PC-9 (cell line): ENCODE measurements at places on chromosomes 13 and 19. TPM values are rescaled to one million over a fixed set of nuclear protein-coding genes. Genes with fewer than 3 reads are reported as not detected.

DNA sequence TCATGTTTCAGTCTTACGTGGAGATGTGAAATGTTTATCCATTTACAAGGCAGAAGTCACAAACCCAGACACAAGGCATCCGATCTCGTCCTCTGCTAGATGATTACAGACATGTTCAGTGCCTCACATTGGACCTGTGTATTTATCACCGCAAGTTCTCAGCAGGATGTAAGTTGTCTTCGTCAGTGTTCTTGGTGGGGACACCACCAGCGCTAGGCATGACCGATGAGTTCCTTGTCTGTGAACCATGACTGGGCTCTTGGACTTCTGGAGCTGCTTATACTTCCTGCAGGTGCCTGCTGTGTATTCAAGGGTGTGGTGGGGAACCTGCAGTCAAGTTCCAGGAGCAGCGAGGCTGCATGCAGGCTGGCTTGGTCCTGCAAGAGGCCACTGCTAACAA lies 105.4 kb downstream of the URI1 start:
- no peak for DNase-seq

The NHLRC3 gene
- 19.6 and 25.6 TPM in 2 replicates for total RNA-seq

The ZNF416 gene
- total RNA-seq = 4.8 and 5.6 TPM in 2 replicates

- no peak for DNase-seq
These were observed 26.9 kb downstream of the FXYD5 start for GRCh38 chr19:35181387-35181786.

The KIR3DL2 gene
- total RNA-seq = not detected in 2 replicates

The CGB2 gene
- not detected in 2 replicates for total RNA-seq

The CFAP97D2 gene
- not detected in 2 replicates for total RNA-seq

- no peak for DNase-seq
These were observed 4.0 kb downstream of the TPGS1 start for GRCh38 chr19:511101-511851.

DNA sequence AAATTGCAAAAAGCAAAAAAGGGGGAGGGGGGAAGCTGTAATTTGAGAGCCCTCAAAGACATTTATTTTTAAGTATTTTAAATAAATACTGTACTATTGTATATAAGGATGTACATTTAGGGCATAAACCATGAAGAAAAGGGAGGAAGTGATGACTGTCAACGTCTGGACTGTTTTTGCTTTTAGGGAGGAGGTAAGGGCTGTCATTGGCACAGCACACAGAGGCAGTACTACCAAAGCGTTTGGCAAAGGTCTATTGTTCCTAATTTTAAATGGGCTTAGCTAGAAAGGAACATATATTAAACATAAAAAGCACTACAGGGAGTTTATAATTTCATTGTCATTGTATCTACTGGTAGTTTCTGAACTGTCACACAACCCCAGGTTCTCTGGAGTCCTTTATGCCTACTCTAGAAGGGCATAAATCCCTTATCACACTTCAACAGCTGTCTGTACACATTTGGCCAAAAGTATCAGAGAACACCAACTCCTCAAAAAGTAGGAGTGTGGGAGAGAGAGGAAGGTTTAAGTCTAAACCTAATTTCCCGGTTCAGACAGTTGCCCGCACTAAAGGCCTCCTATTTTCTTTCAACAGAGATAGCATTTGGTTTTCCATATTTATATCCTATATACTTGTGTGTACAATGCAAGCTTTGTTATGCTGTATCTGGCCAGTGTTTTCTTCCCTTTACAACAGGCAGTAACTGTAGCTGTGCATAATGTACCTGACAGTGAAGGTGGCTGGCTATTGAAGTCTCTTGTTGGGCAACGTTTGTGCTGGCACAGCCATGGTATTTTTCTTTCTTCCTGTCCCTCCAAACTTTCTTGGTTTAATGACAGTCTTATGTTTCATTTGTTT lies 406.2 kb downstream of the KLF5 start:
- DNase-seq = peak; percentile 6

The ZNF264 gene
- total RNA-seq = 30.6 and 51.6 TPM in 2 replicates

- peak; percentile 80 for DNase-seq
These were observed at the start of gene KCNN4 for GRCh38 chr19:43780706-43781525. Gene KCNN4, minus strand, starts transcription at chr19:43780973. Its CDS starts 112 bp downstream, at chr19:43780861.

DNA sequence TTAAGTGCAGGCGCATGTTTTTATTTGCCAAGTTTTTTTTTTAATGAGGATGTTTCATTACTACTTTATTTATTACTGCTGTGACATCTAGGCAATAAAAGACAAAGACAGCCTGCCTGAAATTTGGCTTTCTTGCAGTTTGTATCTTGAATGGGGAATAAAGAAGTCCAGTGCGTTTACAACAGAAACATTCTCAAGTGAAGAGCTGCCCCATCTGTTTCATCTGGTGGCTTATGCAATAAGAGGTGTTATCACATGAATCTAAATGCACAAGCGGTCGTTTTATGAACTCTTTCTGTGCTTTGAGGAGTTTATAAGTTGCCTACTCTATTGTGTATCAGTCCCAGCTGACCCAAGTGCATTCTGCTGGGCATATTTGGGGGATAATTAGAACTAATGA lies 12.6 kb upstream of the MAB21L1 start:
- DNase-seq = no peak

The PCDH20 gene
- 0.09 and 0.13 TPM in 2 replicates for total RNA-seq

- no peak for DNase-seq
These were observed 812 bp downstream of the DPY19L3 start for GRCh38 chr19:32406161-32407003.

DNA sequence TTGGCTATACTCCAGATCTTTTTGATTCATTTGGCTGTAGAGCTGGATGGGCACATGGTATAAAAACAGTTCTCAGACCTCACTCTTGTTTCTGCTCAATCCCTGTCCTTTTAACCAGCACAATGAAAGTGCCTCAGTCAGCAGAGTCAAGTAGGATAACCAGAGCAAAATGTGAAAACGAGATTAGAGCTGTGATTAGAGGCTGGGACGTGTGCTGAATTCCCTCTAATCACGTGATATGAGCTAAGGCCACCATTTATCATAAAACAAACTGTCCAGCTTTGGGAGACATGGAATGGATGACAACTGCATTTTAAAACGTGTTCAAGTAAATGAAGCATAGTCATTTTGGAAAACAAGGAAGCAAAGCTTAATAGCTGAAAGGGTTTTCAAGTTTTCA lies 54.1 kb downstream of the GJA3 start:
- DNase-seq = no peak

- DNase-seq = no peak
These were observed 24.6 kb downstream of the UBXN6 start for GRCh38 chr19:4432918-4433506.

DNA sequence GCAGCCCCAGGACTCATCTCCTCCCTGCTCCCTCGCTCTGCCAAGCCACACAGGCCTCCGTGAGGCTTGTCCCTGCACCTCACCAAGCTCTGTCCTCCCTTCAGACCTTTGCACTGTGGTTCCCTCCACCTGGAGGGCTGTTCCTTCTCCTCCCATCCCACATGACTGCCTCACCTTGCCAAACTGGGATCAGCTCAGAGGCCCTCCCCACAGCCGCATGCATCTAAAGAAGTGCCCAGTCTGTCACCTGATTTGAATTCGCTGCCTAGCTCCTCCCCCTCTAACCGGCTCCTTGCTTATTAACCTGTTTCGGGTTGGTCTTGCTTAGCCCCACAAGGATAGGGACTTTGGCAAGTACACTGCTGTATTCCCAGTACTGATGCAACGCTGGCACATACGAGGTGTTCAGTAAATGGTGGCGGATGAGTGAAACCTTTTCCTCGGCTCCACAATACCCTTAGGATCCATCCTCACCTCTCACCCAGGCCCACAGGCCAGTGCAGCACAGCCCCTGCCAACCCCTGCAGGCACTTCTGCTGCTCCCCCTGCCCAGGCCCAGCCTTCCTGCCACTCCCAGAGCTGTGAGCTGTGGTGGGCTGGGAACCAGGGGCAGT lies 4.4 kb downstream of the AKT2 start:
- DNase-seq = no peak

DNA sequence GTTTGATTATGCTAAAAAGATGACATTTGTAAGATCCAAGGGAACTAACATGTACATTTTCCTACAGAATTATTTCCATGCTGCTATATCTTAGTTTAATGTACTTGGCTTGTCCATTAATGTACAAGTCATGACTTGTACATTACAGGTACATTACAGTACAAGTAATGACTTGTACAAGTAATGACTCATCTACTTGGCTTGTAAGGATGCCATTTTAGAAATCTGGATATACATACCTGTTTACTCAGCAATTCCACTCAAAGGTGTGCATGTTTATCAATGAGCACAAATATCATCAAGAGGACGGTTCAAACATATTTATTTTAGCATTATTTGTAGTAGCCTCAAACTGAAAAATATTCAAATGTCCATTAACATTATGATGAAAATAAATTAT lies 87.0 kb upstream of the TRPC4 start:
- peak; percentile 71 for DNase-seq

DNA sequence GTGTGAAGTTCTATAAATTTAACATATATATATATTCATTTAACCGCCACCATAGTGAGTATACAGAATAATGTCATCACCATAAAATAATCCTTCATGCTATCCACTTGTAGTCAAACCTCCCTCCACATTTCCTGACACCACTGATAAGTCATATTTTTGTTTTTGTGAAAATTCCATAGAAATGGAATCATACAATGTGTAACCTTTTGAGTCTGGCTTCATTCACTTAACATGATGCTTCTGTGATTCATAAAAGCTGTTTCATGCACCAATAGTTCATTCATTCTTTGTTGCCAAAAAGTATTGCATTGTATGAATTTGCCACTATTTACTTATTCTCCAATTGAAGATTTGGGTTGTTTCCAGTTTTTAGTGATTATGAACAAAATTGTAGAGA lies 497.5 kb upstream of the PCDH20 start:
- DNase-seq = no peak

The NEK5 gene
- not detected in 2 replicates for total RNA-seq

The KLF16 gene
- 26.7 and 41.2 TPM in 2 replicates for total RNA-seq

DNA sequence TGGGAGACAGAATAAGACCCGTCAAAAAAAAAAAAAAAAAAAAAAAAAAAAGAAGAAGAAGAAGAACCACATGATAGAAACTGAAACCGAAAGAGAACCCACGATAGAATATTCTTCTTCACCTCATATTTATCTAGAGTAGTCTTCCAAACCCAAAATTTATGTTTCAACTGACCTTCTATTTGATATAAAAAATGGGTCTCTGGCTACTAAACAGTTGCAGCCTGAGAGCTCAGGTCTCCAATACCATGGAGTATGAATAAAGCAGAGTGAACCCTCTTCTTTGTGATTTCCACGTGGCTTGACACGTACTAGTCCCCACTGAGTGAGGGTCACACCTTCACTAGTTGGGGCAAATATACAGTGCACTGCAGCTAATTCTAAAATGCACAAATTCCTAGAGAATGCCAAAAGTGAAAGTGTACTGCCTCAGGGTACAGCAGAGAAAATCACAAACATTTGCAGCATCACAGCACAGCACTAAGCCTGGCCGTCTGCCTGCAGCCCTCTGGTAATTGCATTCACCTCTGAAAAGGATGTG lies 30.8 kb upstream of the RFC3 start:
- no peak for DNase-seq

DNA sequence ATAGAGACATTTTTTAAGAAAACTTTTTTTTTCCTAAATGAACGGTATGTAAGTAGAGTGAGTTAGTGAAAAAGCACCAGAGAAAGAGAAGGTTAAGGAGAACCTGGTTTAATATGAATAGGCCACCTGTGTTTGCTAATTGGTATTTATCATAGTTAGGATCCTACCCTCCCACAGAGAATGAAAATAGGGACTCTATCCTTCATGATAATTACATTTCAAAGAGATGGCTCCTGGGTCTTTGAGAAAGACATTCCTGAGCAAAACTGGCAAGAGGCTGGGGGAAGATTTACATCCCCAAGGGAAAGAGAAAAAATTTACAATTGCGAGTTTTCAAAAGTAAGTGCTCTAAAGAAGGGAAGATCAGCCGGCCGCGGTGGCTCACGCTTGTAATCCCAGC lies 1284.5 kb downstream of the SLITRK1 start:
- DNase-seq = no peak

DNA sequence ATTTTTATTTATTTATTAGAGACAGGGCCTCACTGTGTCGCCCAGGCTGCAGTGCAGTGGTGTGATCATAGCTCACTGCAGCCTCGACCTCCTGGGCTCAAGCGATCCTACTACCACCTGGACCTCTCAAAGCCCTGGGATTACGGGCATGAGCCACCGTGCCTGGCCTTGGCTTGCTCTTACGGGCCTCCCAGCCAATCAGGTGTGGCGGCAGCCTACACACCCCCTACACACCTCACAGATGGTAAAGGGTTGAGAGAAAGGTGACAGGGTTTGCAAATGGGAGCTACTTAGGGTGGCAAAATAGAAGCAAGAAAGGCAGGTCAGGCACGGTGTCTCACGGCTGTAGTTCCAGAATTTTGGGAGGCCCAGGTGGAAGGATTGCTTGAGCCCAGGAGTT lies 1.0 kb upstream of the ZBTB32 start:
- no peak for DNase-seq

The ZNF763 gene
- total RNA-seq = 0.55 and 0.83 TPM in 2 replicates

The PRKCSH gene
- total RNA-seq = 410 and 412 TPM in 2 replicates

- peak; percentile 79 for DNase-seq
These were observed 4.9 kb upstream of the TNFSF14 start for GRCh38 chr19:6674868-6675305.

GRCh38 chr13:32300920-32301319 lies 14.2 kb downstream of the ZAR1L start:
- no peak for DNase-seq

The ZNF30 gene
- total RNA-seq = 1.3 and 1.9 TPM in 2 replicates

The PNMA8C gene
- not detected in 2 replicates for total RNA-seq

DNA sequence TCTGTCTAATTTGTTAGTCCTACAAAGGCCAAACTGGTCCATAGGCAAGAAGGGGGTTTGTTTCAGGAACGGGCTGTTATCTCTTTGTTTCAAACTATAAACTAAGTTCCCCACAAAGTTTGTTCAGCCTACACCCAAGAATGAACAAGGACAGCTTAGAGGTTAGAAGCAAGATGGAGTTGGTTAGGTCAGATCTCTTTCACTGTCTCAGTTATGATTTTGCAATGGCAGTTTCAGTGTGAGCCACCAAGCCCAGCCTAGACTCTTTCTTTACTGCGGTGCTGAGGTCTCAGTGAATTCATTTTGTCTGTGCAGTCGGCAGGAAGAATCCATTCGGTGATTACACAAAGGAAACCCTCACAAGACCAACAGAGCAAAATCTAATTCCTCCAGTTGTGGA lies 56.6 kb upstream of the ABCC4 start:
- no peak for DNase-seq

- DNase-seq = no peak
These were observed 3.3 kb downstream of the FBL start for GRCh38 chr19:39842693-39843435.

The ERICH4 gene
- total RNA-seq = not detected in 2 replicates

- no peak for DNase-seq
These were observed 117.6 kb upstream of the SOX1 start for GRCh38 chr13:111949311-111949710.

DNA sequence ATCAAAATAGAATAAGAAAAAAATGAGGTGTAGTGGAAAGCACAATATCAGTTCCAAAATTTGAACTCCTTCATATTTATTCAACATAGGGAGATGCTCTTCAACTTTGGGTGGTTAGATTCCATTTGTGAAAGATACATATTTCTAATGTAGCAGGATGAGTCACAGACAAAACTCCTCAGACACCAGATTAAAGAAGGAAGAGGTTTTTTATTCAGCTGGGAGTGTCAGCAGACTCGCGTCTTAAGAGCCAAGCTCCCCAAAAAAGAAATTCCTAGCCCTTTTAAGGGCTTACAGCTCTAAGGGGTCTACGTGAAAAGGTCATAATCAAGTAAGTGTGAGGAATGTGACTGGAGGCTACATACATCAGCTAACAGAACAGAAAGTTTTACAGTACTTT lies 6.8 kb upstream of the ZNF765 start:
- DNase-seq = no peak

- DNase-seq = peak; percentile 11
These were observed 22.6 kb downstream of the RASL11A start for GRCh38 chr13:27293076-27293691.

GRCh38 chr19:19997656-19998268 lies 41.5 kb downstream of the ZNF682 start:
- DNase-seq = no peak
